Stimulated activated CD8-positive, alpha-beta memory T cell treated with anti-CD3 and anti-CD28 coated beads, Interleukin-4, amount 100 ng/mL, for 1 hour (primary cell): ENCODE measurements at places on chromosomes 4 and X.

GRCh38 chr4:42750856-42751255, 94.0 kb upstream of the ATP8A1 start:
- no peak for DNase-seq

DNA sequence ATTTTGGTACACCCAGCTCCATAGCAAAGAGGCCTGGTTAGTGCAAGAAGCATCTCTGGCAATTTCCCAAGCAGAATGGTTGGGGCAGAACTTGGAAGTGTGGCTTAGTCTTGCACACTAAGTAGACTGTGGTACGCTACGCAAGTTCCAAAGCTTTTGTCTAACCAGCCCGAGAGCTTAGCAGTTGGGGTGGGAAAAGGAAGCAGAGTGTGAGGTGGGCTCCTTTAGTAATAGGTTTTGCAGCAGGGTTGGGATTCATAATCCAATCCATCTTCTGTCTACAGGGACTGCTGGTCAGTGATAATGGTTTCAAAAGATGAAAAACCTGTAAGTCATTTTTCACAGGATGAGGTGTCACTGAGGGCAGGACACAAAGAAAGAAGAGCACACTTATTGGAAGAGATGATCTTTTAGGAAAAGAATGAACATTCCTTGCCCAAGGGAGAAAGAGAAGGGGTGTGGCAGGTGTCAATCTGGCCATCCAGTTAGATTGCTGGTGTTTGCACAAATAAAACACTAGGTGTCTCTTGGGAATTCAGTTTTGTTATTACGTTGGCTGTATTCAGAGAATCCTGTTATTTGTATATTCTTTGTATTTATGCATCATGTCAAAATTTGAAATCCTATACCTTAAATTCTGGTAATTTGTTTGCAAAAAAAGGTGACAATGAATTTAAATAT, 244.3 kb downstream of the GPAT3 start:
- no peak for DNase-seq

- no peak for DNase-seq
Observed at GRCh38 chr4:19675172-19675811, 576.4 kb upstream of the SLIT2 start.

- no peak for DNase-seq
Observed at GRCh38 chr4:32488690-32489089, 1768.5 kb downstream of the PCDH7 start.
